Ecto neural progenitor cell (in vitro differentiated cells): ENCODE measurements at places on chromosomes 1 and 21.

GRCh38 chr1:16398371-16398953, 31.4 kb downstream of the SZRD1 start:
- DNase-seq = no peak

DNA sequence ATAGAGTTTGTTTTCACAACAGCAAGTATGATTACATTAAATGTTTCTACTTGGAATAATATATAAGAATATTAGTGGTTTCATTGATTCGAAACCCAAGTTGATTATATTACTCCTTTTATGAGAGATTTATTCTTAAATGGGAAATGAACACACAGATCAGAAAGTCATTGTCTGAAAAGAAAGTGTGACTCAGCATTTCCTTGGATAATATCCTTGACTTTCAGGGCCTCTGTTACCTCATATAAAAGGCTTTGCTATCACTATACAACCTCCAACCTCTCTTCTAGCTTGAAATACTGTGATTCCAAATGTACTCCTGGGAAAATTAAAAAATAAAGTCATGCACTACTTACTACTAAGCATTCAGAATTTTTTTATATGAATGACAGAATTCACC, 295.3 kb upstream of the LYPLAL1 start:
- no peak for DNase-seq

- DNase-seq = no peak
These were observed 306.6 kb downstream of the MRPL39 start for GRCh38 chr21:25300632-25301031.

- DNase-seq = no peak
These were observed 8.2 kb upstream of the FMOD start for GRCh38 chr1:203359010-203359571.

DNA sequence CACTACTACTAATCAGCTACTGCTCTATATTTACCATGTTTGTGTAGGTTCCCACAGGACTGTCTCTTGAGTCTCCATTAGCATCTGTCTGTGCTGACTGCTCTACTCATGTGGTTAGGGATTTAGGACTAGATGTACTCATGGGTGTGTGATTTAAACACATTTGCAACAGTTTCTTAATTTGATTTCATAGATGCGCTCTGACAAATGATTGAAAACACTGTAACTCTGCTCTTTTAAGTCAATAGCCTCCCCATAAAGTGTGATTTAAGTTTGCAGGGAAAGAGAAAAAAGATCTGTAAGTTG, 809.3 kb downstream of the NCAM2 start:
- no peak for DNase-seq

- no peak for DNase-seq
These were observed 1527.3 kb upstream of the TPTE start for GRCh38 chr21:8993943-8994639.

DNA sequence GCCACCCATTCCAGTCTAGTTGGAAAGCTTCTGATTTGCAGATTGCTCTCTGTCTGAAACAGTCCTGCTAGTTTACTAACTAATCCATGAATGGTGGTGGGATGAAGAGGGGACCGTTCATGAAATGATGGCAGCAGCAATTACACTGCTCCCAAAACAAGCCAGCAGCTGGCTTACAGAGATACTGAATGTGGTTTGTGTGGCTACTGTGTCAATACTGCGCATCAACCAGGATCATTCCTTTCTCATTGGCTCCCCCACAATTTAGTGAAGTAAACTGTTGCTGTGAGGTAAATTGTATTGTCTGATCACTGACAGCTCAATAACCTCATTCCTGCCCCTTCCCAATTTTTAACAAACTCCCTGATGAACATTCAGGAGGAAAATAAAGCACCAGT, 191.3 kb upstream of the LMO4 start:
- DNase-seq = no peak

DNA sequence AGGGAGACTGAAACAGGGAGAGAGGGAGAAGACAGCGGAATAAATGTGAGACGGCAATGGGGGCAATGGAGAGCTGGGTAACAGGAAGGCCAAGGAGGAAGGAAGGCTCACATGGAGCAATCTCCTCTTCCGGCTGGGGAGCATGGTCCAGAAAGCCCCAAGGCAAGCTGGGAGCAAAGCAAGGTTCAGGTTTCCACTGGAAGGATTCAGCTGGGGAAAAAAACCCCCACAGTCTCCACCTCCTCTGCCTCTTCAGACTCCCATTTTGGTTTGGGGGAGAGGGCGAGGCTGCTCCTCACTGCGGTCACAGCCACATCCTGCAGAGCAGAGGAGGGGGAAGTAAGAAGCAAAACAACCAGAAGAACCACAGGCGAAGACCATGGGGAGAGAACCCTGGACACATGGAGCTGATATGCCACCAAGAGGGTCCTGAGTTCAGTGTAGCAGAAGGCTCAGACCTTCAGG, 650 bp downstream of the TNFAIP8L2 start:
- no peak for DNase-seq

DNA sequence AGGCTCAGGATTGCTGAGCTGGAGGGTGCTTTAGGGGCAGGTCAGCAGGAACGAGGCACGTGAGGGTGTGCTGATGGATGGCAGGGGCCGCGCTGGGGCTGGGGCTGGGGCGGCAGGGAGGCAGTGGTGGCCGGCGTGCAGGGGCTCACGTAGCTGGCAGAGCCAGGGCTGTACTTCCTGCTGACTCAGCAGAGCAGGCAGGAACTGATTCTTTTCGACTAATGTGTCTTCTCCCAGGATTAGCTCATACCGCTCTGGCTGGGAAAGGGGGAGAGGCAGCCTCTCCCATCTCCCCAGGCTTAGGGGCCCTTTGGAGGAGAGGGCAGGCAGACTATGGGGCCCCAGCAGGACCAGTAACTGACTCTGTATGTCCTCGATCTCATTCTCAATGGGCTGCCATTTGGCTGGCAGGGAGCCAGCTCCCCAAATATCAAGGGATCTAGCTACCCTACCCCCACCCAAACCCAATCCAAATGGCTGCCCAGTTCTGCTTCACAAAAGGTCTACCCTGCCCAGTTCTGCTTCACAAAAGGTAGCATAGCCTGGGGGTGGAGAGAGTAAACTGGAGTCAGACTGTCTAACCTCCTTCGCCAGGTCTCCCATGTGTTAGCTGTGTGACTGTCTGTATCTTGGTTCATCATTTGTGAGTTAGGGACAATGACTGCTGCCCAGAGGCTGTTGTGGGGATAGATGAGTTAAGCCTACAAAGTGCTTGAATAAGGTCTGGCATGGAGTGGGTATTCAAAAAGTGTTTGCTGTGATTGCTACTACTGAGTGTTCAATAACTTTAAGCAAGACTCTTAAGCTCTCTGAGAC, 100.1 kb upstream of the SLC2A1 start:
- no peak for DNase-seq

- DNase-seq = no peak
These were observed 155.1 kb downstream of the HHAT start for GRCh38 chr1:210483821-210484220.

DNA sequence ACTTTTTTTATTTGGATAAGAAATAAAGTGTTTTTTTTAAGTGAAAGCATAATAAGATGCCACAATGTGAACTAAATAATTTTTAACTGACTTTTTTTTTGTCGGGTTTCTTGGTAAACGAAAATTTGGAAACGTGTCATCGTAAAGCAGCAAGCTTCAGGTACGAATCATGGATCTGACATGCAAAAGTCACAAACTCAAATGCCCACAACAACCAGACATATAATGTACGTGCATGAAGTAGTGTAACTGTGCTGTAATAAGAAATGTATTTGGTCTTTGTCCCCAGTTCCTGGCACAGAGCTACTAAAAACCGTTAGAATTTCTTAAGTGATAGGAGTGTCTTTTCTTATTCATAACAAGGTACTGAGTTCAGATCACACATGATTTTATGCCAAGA, 44.3 kb upstream of the LRRC7 start:
- no peak for DNase-seq
